ENCODE measurements at places on chromosomes 12 and 14.

DNA sequence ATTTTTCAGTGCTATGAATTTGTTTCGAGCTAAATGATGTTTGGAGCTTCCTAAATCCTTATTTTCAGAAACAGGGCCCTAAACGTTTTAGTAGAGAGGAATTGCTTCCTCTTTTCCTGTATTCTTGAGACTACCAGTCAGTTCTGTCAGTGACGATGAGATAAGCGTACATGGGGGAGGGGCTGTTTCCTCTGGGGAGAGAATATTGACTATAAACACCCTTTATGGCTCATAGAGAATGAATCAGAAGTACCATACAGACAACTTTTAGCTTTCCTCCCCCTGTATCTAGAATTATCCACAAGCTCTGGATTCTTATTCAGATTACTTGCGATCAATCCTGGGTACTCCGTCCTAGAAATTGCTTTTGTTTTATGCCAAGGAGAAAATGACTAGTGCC is 5.1 kb downstream of the TBK1 start:
- no peak for DNase-seq

DNA sequence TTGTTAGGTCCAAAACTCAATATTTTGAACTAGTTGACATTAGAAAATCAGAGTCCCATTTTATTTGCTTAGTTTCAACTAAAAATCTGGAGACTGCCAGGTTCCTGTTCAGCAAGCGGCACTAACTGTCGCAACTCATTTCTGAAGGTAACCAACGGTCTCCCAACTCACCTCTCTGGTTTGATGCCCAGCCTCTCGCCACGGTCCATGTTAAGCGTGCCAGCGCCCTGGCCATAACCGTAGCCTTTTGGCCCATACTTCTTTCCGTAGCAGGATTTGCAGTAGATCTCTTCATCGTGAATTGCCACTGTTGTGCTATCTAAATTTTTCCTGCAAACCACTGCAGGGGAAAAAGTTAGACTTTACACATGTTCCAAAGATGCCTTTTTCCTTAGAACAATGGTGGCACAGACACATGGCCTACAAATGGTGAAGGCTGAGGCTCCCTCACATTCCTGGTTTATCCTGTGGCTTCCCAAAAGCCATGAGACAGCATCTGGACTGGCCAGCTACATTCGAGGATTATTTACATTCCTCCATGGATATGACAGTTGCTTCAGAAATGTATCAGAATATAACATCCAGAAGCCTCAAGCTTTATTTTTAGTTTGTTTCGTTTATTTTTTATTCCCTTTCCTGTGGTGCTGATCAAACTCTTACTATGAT is 15.7 kb downstream of the CSRP2 start:
- DNase-seq, result no peak

DNA sequence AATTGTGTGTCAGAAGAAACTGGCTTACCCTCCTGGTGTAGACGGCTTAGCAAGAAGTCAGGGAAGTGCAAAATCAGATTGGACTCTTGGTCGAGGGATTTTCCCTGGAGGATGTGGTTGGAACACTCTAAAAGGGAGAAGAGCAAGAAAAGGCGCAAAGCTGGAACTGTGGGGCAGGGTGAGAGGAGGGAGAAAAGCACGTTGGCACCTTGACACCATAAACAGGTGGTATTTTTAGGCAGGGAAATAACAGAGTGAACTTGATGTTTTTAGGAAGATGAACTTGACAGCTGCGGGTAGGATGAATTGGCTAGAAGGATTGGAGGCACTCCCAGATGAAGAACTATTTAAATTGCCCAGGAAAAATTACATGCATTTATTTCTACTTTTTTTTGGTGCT is 67.7 kb downstream of the HCAR2 start:
- DNase-seq, result no peak

- DNase-seq, result no peak
These were observed 765 bp downstream of the SCYL2 start for GRCh38 chr12:100267603-100268281.

GRCh38 chr12:3263939-3264922 is 187.1 kb downstream of the TSPAN9 start:
- no peak for DNase-seq
